ENCODE measurements at places on chromosomes 4 and X. TPM values are rescaled to one million over a fixed set of nuclear protein-coding genes. Genes with fewer than 3 reads are reported as not detected.
A peak's percentile ranks its signal among the peaks of the same experiment; 100 is the strongest.

GRCh38 chr4:40204507-40205258 is 7.9 kb downstream of the RHOH start:
- peaks cover 67% of the 10 kb centered on the region for H3K4me1 ChIP-seq
- H3K4me3 ChIP-seq = peak overlapping the region; percentile 93
- no peak for DNase-seq
- H3K27ac ChIP-seq = peak overlapping the region; percentile 97

DNA sequence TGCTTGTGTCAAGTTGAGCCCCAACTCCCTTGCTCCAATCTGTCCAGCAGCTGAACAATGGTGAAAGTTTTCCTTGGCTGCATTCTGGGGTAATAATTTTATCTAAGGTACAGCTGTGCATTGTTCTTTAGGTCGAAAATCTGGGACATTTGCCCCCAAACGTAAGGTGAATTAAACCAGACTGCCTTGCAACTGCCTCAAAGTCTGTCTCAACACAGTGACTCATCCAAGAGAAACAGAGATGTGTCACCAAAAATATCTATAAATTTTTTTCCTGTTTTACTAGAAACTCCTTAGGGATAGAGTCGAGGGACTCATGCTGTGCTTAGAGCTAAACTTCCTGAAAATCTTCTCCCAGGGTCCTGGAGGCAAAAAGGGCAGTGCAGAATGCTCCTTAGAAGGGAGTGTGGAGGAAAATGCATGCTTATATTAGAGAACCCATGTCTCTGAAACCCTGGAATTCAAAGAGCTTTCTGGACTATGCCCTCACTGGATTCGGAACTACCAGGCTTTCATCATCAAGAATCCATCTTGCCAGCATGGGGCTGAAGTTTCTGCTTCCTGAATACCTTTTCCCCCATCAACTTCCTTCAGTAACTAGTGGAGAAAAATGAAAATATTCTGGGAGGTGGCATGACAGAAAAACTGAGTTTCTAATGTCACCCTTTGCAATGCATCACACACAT is 115.7 kb downstream of the PALLD start:
- H3K4me1 ChIP-seq = no peaks in the 10 kb centered on the region
- no peaks in the 10 kb centered on the region for H3K36me3 ChIP-seq
- DNase-seq = no peak
- no peak overlapping the region for H3K4me3 ChIP-seq
- H3K27me3 ChIP-seq = peaks cover 4% of the 10 kb centered on the region

GRCh38 chrX:23782455-23782854 is 518 bp upstream of the SAT1 start:
- peaks cover 26% of the 10 kb centered on the region for H3K4me1 ChIP-seq
- peaks cover 30% of the 10 kb centered on the region for H3K36me3 ChIP-seq
- H3K27me3 ChIP-seq = no peaks in the 10 kb centered on the region
- no peak for DNase-seq
- peak overlapping the region; percentile 94 for H3K27ac ChIP-seq

DNA sequence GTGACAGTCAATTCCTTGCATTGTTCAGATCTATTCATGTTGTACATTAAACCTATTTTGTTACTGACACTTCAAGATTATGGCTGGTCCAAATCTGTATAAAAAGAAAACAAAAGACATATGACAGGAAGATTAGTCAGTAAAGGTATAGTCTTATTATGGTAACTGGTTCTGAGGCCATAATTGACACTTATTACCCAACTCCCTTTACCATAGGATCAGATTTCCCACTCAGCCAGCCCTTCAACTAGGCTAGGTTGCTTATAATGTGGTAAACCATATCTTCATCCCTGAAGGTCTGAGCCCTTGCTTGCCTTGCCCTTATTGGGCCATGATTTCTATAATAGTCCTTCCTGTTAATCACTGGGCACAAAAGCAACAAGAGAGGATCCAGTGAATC is 289.6 kb downstream of the CXXC4 start:
- no peak for DNase-seq
- no peaks in the 10 kb centered on the region for H3K4me1 ChIP-seq
- H3K27me3 ChIP-seq = no peaks in the 10 kb centered on the region
- no peak overlapping the region for H3K27ac ChIP-seq
- H3K4me3 ChIP-seq = no peak overlapping the region
- no peaks in the 10 kb centered on the region for H3K36me3 ChIP-seq

DNA sequence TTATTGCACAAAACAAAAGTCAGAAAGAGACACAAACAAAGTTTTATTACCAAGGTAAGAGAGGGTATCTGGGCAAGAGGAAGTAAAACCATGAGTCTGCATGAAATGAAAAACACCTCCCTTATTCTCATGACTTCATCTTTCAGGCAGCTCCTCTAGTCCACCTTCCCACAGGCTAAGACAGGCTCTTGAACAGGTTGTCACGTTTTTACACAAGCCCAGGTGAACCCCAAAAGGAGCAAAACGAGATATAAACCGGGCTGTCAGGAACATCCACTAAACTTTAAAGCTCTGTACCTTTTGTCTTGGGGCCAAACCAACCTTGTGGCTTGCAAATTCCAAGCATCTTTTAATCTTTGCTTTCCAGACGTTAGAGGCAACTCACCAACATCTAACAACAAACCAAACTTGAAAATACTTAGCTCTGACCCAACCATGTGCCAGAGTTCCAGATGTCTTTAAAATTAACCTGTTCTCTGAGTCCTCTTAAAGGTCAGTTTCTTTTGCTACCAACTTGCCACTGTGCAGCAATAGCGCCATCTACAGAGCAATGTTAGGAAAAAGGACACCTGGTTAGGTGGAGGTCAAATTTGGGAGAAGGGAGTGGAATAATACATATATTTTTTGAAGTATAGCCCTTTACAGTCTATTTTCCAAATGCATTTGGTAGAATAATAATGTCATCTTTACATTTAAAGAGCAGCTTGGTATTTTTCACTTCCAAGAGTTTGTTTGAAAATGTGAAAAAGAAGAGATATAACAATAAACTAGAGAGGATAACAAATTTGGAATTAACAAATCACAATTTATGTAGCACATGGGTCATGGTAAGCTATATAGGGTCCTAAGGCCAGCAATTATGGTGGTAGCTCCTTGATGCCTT is 73.1 kb downstream of the QRFPR start:
- no peak overlapping the region for H3K4me3 ChIP-seq
- no peak overlapping the region for H3K27ac ChIP-seq
- H3K4me1 ChIP-seq = peaks cover 14% of the 10 kb centered on the region
- H3K27me3 ChIP-seq = peaks cover 4% of the 10 kb centered on the region
- peak; percentile 40 for DNase-seq

DNA sequence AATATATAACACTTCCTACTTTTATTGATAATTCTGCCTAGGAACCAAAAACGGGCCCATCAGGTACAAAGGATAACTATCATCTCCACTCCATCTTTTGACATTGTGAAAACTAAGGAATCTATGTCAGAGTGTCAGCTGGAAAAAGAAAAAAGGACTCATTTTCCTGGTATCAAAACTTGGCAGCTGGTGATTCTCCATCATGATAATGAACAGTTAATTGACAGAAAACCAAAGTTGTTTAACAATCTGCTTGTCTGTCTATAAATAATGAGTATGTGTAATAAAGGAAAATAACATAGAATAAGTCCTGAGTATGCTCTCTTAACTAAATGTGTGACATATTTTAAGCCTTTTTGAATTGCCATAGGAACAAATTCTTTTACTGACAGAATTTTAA is 31.4 kb downstream of the CXorf58 start:
- H3K36me3 ChIP-seq = no peaks in the 10 kb centered on the region
- H3K27ac ChIP-seq = no peak overlapping the region
- H3K4me1 ChIP-seq = peaks cover 2% of the 10 kb centered on the region
- H3K27me3 ChIP-seq = no peaks in the 10 kb centered on the region
- H3K4me3 ChIP-seq = no peak overlapping the region

DNA sequence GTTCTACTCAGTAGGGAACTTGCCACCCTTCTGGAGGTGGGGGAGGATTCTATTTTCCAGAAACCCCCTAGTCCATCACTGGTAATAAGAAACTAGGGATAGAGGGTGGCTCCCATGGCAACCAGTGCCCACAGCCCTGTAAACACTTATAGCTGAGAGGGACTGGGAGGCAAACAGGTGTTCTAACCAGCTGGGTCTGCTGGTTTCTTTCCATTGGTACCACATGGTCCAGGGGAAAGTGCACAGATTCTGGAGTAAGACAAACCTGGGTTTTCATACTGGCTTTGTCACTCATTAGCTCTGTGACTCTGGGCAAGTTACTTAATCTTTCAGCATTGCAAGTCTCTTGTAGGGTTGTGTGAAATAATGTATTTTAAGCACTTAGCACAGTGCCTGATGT is 26.9 kb downstream of the IGSF1 start:
- no peak overlapping the region for H3K4me3 ChIP-seq
- no peaks in the 10 kb centered on the region for H3K4me1 ChIP-seq
- DNase-seq = no peak
- no peaks in the 10 kb centered on the region for H3K36me3 ChIP-seq

DNA sequence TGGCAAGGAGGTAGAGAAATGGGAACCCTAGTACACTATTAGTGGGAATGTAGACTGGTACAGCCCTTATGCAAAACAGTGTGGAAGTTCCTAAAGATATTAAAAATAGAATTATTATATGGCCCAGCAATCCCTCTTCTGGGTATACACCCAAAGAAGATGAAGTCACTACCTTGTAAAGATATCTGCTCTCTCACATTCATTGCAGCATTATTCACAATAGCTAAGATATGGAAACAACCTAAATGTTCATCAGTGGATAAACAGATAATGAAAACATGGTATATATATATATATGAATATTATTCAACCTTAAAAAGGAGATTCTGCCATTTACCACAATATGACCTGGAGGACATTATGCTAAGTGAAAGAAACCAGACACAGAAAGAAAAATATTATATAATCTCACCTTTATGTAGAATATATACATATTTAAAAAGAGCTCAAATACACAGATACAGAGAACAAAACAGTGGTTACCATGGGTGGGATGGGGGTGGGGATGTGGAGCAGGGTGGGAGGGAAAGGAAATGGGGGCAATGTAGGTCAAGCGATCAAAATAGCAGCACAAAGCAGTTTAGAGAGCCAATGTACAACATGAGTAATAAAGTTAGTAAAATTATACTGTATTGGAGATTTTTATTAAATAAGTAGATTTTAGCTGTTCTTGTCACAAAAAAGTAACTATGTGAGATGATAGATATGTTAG is 138.6 kb downstream of the SPRY1 start:
- H3K4me1 ChIP-seq = peaks cover 22% of the 10 kb centered on the region
- DNase-seq = no peak
- no peaks in the 10 kb centered on the region for H3K27me3 ChIP-seq
- H3K36me3 ChIP-seq = peaks cover 2% of the 10 kb centered on the region
- H3K27ac ChIP-seq = no peak overlapping the region

The TMSB4X gene
- total RNA-seq = 3,478 TPM

The TCEAL6 gene
- not detected for total RNA-seq

The ARAP2 gene
- total RNA-seq = 21.0 TPM

The GRK4 gene
- total RNA-seq = 3.2 TPM

All from activated naive CD8-positive, alpha-beta T cell treated with anti-CD3 and anti-CD28 coated beads for 36 hours (primary cell).